Cerebellum (tissue), 4 donors: ENCODE measurements at places on chromosomes 3 and 15. TPM values are rescaled to one million over a fixed set of nuclear protein-coding genes. Genes with fewer than 3 reads are reported as not detected.

DNA sequence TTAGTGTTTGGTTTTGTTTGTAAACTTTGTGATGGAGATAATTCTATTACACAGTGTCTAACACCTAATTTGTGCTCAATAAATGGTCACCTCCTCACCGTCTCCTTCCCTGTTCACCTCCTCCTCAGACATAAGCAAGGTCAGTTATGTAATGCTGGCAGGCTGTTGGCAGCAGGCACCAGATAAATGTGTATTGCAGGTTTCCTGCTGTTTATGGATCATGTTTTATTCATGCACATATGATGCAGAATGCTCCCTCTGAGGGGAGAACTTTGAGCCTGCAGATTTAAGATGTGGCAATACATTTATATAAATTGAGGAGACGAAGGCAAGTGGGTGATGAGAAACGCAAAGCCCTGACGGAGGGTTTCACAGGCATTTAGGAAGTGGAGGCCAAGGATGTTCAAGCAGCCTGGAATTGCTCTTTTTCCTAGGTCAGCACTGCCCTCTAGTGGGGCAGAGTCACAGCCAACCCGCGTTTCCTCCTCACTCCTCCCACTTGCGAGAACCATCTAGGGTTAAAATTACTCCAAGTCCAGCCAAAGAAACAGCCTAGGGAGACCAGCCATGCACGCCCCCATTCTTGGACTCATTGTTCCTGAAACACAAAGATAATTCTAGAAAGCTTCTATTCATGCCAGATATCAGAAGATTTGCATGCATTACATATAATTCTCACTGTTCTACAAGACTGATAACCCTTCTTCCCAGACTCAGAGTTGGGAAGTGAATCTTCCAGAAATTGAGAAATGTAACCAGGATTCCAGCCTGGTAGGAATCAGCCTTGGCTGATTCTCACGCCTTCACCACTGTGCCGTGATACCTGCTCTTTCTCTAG is 228.7 kb downstream of the SLCO3A1 start:
- peak; percentile 84 for DNase-seq

EPHA3 gene
- total RNA-seq = 57.7 TPM

DNA sequence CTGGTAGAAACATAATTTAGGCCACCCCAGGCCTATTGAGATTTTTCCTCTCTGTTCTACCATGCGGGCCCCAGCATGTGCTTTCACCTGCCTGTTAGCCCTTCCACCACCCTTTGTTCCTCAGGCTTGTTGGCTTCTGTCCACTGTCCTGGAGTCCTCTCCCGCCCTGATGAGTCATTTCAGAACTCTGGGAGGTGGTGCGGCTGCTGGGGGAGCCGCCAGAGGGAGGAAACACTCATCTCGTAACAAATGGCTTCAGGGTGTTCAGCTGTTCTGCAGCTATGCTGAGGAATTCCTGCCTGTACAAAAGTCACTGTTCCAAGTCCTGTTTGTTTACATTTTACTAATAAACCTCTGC is 36.3 kb downstream of the LRTM1 start:
- peak; percentile 27 for DNase-seq

- DNase-seq = no peak
These were observed 5.7 kb upstream of the CAV3 start for GRCh38 chr3:8727605-8728512.

SPATA12 gene
- not detected for total RNA-seq

DNA sequence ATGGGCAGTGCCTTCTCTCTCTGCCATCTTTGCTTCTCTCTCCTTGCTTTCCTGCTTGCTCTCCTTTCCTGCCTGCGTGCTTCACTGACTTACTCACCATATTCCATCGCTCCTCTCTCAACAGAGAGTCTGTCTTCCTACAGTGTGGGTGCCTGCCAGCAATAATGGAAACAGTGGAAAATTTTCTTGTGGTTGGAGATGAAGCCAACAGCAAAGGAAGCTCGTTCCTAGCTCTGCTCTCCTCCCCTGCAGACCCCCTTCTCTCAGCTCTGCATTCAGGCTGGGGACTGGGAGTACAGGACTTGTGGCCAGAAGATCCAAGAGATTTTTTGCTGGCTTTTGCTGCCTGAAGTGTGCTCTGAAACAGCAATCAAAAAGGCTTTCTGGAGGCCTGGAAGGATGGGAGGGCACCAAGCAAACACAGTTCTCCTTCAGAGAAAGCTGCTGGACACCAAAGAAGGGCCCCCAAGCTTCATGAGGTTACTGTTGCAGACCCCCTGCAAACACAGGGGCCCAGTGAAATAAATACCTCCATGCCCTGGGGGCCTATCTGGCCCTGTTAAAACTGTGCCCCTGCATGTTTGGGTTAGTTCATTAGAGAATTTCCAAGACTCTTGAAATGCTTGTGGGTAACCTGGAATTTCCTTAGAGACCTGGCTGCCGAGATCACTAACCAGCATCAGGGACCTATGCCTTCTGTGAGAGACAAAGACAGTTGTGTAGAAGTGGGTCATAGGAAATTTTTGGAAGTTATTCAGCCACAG is 149.9 kb upstream of the RASGRP1 start:
- no peak for DNase-seq

DNA sequence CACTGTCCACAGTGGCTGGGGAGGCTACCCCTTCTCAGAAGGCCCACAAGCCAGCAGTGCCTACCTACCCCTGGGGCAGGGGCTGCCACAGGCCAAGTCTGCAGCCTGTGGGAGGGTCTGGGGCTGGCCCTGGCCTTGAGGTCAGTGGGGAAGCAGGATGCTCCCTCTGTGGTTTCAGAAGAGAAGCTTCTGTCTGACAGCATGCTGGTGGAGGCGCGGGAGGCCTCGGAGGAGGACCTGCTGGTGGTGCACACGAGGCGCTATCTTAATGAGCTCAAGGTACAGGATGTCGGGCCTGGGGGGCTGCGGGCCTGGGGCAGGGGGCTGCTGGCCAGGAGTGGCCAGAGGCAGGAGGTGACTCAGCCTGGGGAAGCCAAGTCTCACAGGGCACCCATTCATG is 3.2 kb downstream of the HDAC11 start:
- DNase-seq = no peak

GRCh38 chr3:159273070-159273469 is 471.2 kb downstream of the MFSD1 start:
- no peak for DNase-seq

GRCh38 chr15:82699726-82700125 is 9.9 kb downstream of the AP3B2 start:
- DNase-seq = no peak

AQP9 gene
- 0.09 TPM for total RNA-seq

DNA sequence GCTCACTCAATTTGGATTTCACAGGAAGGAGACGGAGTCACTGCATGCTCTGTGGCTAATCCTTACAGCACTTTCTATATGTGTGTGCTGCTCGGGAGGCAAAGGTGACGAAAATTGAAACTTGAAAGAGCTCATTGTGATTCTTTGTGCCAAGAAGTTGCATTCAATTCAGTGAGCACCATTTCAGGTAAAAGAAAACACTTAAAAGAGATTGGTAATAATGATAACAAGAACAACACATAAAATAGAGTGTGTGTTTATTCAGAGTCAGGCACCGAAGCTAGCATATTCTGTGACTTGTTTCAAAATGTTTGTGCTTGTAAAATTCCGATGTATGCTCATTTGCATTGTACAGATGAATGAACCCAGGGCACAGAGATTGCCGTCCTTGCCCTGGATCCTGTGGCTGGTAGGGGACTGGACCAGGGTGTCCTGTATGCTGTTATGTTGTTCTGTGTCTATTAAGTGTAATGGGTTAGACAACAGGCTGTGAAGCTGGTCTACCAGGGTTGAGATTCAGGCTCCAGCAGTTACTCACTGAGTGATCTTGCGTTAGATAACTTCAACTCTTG is 193.3 kb upstream of the PROK2 start:
- DNase-seq = no peak

GRCh38 chr3:30659270-30660130 is 53.1 kb downstream of the TGFBR2 start:
- no peak for DNase-seq

DNA sequence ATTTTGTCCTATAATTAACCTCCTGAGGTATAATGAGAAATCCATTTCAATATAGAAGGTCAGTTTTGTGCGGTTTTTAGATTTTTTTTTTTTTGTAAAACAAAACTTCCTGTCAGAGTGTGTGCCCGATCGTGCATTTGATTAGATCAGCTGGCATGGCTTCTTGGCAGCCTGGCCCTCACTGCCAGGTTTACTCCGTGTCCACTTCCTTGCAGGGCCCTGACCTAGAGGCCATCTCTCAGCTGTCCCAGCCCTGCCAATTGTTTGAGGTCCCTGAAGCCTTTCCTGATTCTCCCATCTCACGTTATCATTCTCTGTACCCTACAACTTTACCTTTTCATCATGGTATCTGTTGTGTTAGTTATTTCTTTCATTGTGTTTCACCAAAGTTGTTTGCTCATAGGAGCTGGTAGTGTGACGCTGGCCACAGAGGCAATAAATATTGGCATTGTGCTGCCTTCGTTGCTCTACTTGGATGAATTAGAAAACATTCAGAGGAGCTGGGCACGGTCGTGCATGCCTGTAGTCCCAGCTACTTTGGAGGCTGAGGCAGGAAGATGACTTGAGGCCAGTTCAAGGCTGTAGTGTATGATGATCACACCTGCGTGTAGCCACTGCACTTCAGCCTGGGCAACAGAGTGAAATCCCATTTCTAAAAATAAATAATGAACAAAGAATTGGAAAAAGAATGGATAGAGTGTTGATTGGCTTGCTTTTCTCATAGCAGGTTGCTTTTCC is 202.0 kb downstream of the GHSR start:
- no peak for DNase-seq

NCKIPSD gene
- total RNA-seq = 15.7 TPM

GRCh38 chr3:135239615-135239884 is 444.5 kb downstream of the EPHB1 start:
- no peak for DNase-seq

DNA sequence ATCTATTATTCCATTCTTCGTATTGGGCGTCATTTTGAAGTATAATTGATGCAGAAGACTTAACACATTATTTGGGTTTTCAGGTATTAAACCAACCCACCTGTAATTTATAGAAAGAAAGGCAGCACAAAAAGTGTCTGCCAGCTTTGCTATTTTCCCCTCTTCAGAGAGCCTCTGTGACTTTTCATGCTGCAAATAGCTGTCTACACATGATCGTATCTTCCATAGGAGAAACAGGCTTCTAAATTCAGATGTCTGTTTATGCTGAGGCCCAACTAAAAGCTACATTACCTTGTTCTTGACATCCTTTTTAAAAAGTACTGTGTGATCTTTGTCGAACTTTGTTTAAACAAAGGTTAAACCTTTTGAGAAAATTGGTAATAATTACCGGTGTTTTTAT is 5.0 kb downstream of the ACKR2 start:
- no peak for DNase-seq

DNA sequence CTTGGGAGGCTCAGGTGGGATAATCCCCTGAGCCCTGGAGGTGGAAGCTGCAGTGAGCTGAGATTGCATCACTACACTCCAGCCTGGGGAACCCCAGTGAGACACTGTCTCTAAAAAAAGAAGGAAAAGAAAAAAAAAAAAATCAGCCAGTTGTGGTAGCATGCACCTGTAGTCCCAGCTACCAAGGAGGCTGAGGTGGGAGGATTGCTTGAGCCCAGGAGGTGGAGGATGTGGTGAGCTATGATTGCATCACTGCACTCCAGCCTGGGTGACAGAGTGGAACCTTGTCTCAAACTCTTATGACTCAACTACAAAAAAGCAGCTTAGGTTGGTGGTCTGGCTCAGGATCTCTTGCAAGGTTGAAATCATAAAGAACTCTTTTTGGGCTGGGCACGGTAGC is 19.3 kb upstream of the GPX1 start:
- no peak for DNase-seq

- DNase-seq = no peak
These were observed 54.3 kb upstream of the SEC61A1 start for GRCh38 chr3:127997961-127998360.

GHSR gene
- total RNA-seq = not detected

DNA sequence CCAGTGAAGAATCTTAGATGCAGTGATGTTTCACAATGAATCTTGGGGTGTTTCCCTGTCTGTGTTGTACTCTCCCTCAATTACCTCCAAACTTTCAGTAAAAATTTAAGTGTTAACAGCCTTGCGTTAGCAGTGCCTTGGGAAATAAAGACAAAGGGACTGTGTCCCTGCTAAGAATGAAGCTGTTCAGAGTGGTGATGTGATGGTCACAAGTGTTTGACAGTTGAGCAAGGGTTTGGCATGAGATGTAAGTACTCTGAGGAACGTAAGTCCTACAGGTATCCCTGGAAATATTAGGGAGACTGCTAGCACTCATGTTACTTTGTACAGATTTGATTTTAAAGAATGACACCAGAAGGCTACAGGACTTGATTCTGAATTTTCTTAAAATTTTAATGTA is 304.3 kb upstream of the DPH6 start:
- DNase-seq = no peak

DNA sequence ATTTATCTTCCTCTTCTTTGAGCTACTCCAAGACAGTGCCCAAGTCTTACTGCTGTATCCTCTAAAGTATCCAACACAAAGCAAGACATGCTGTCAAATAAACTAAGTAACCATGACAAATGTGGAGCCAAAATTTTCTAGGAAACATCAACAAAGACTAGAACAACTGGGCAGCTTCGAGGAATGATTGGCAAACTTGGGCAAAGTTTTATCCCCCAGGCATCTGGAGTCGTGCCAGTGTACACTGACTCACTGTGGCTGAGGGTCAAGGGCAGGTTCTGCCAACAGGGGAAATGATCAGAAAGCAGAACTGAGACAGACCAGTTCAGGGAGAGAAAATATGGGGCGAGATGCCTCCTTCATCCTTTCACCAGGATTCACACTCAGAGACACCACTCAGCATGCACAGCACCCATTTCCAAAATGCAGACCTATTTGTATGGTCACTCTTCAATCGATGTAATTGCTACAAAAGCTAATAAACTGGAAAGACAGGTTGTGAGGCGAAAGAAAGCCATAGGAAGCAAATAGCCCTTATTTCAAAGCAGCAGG is 65.8 kb downstream of the MB21D2 start:
- DNase-seq = no peak

ZNF662 gene
- total RNA-seq = 23.0 TPM

DNA sequence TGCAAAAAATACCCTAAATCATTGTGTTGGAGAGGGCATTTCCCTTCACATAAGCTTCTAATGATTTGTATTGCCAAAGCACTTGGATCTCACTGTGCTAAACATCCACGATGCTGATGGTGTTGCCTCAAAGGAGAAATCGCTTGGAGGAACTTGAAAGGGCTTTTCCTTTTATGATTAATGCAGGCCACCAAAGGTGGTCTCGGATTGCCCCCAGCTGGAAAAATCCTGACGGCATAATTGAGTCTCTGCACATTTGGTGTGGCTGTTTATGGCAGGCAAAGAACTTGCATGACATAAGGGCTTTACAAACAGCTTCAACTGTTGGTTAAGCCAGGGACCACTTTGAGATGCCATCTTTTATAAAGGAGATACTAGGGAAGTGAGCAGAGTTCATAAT is 664.0 kb upstream of the ADAMTS9 start:
- DNase-seq = no peak

GRCh38 chr15:49900006-49900902 is 218.8 kb downstream of the ATP8B4 start:
- no peak for DNase-seq
